Motor neuron (in vitro differentiated cells): ENCODE measurements at places on chromosomes 7 and 10. TPM values are rescaled to one million over a fixed set of nuclear protein-coding genes. Genes with fewer than 3 reads are reported as not detected.

The GATA3 gene
- total RNA-seq = 0.31 and 2.3 TPM in 2 replicates

The CRTAC1 gene
- total RNA-seq = 5.4 and 6.0 TPM in 2 replicates

The CPN1 gene
- total RNA-seq = not detected in 2 replicates

The DNAJC12 gene
- total RNA-seq = 74.8 and 93.5 TPM in 2 replicates

The TDRD1 gene
- total RNA-seq = 0.05 TPM in 1 of 2 replicates, not detected in the other

The HOXA13 gene
- 0.06 TPM in 1 of 2 replicates, not detected in the other for total RNA-seq

The PTF1A gene
- total RNA-seq = 0.71 TPM in 1 of 2 replicates, not detected in the other

The OLAH gene
- total RNA-seq = 0.14 and 0.63 TPM in 2 replicates

The TRIL gene
- 0.31 and 0.48 TPM in 2 replicates for total RNA-seq

The ADAMTS14 gene
- 0.05 and 0.19 TPM in 2 replicates for total RNA-seq

The SPACDR gene
- total RNA-seq = 1.0 and 1.2 TPM in 2 replicates

The CTAGE6 gene
- 0.66 and 0.83 TPM in 2 replicates for total RNA-seq

The MUC12 gene
- 3.4 and 3.5 TPM in 2 replicates for total RNA-seq

The FXYD4 gene
- total RNA-seq = not detected in 2 replicates

The CLDN4 gene
- 1.1 and 2.7 TPM in 2 replicates for total RNA-seq

The A1CF gene
- 0.09 and 0.39 TPM in 2 replicates for total RNA-seq
